ENCODE measurements at places on chromosomes 7 and 10.

DNA sequence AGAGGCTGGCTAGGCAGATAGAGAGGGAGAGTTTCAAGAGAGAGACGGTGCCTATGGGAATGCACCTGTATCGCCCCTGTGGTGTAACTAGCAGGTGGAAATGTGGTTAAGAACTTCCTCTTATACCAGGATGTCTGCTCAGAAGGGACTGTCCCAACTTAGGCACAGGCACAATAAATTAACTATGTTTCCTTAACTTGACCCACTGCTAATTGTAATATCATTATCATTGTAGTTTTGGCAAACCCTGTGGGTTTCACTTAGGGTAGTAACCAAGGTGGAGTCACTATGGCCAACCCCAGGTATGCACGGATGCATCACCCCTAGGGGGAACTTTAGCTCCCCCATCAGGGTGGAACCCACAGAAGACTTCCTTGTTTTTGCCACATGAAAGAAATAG lies 455.7 kb downstream of the DGKB start:
- DNase-seq: peak; percentile 7

DNA sequence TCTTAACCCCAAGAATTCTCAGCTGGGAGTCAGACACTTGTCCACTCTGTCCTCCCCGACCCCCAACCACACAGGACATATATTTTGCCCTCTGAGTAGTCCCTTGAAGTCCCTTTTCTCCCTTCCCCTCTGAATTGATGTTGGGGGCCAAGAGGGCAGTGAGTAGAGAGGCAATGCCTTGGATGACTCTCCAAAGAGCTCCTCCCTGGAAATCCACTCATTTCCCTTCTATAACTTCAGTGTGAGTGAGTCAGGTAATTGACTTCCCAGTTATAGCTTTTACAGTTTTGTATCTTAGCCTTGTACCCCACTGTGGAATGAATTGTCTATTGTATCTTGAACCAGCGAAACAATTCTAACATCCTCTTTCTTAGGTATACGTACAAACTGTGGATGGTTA lies 9.2 kb upstream of the ODAD2 start:
- DNase-seq: no peak

GRCh38 chr10:97948822-97949221 lies 81.6 kb downstream of the CRTAC1 start:
- no peak for DNase-seq

DNA sequence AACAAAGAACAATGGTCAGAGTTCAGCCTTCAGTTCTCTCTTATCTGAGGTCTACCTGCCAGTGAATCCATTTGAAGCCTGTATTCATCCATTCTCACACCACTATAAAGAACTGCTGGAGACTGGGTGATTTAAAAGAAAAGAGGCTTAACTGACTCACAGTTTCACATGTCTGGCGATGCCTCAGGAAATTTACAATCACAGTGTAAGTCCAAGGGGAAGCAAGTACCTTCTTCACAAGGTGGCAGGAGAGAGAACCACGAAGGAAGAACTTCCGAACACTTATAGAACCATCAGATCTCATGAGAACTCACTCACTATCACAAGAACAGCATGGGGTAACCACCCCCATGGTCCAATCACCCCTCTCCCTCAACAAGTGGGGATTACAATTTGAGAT lies 33.0 kb upstream of the SLC25A13 start:
- DNase-seq: no peak

GRCh38 chr10:131816157-131816775 lies 84.5 kb upstream of the PPP2R2D start:
- DNase-seq: no peak

DNA sequence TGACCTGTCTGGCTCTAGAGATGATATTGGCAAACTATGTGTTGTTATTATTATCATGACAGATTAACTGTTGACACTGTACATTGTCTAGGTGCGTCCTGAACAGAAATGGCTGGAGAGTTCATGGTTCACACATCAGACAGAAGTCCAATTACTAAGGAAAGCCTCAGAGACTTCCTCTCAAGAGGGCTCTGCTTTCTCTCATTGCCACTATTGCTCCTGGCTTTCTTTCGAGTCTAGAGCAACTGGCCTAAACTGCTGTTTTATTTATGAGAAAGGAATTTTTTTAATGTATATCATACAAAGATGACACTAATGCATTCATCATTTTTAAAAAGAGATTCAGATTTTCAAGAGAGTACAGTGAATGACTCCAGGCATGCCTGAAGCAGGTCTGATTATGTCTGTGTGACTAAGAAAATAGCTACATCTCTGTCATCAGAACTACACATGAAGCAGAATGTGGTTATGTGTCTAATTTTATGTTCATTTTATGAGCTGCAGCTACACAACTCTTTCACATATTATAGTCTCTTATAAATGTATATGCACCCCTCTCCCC lies 30.4 kb downstream of the NRCAM start:
- no peak for DNase-seq

- no peak for DNase-seq
These were observed 135.0 kb downstream of the NT5C2 start for GRCh38 chr10:103058034-103058433.

GRCh38 chr10:123994417-123995081 lies 98.8 kb downstream of the CHST15 start:
- DNase-seq: peak; percentile 58

GRCh38 chr7:21944616-21945453 lies 864 bp downstream of the CDCA7L start:
- peak; percentile 39 for DNase-seq

DNA sequence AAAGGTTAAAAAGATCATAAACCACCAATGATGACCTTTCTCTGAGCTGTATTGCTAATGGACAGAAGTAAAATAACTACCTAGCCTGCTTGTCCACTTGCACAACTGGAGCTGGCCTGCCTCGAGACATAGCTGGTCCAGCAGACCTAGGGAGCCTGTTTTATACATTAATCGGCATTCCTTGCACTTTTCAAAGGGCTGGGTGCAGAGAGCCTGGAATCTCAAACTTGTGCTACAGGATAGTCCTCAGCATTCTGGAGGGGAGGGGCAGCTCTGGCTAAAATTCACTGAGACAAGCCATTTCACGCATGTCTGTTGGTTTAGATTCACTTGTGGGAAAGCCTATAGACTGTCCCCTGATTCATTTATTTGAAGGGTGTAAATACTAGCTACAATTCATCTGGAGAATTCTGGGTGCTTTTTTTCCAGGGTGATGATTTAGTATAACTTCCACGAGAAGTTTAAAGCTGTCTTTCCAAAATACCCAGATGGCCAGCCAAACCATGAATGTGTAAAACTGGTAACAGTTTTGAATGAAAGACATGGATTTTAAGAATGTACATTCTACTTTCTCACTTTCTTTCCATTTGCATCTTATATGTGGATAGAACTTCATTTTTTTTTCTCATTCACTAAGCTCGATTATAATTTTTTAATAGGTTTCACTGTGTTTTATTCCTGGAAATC lies 389.4 kb downstream of the KCNMA1 start:
- DNase-seq: no peak

- no peak for DNase-seq
These were observed 125.7 kb upstream of the KCTD7 start for GRCh38 chr7:66503036-66503370.

GRCh38 chr10:11763501-11763861 lies 21.3 kb downstream of the ECHDC3 start:
- no peak for DNase-seq

DNA sequence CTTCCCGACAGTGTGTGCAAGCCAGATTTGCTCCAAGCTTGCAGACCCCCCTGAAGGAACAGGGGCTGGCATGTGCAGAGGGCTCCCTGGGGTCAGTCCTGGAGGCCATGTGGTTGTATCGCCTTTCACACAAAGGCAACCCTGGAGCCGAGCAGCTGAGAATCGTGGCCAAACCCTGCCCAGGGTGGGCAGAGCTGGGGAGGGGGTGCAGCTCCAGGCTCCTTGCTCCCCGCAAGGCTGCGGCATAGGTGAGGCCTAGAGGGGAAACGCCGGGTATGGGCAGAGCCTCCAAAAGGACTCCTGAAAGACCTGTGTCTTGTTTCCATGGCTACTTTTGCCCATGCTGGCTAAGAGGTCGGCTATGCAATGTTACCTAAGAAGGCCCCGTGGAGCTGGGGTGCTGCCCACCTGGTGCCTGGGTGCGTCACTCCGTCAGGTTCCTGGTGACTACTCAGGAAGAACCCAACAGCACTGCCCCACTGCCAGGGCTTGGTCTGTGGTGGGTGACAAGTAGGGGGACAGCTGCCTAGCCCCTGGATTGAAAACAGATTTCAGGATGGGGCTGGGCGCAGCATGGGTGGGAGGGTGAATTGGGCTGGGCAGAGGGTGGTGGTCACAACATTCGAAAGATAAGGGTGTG lies 171.0 kb upstream of the SHH start:
- no peak for DNase-seq

GRCh38 chr10:72328829-72329204 lies 25.9 kb downstream of the DNAJB12 start:
- no peak for DNase-seq

DNA sequence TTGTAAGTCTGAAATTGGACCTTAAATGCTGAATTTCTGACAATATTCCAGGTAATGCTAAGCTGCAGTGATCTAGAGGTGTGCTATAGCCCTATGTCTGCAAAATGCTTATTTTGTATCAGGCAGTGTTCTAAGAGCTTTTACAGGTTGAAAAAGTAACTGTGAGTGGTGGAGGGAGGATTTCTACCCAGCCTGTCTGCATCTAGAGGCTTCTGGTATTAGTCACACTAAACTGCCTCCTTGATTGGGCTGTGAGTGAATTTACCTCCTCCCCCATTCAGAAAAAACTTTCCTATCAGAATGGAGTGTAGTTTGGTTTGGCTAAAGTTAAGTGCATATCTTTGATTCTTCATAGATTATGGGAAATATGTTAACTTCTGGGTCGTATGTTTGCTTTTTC lies 56.8 kb downstream of the BBS9 start:
- no peak for DNase-seq

DNA sequence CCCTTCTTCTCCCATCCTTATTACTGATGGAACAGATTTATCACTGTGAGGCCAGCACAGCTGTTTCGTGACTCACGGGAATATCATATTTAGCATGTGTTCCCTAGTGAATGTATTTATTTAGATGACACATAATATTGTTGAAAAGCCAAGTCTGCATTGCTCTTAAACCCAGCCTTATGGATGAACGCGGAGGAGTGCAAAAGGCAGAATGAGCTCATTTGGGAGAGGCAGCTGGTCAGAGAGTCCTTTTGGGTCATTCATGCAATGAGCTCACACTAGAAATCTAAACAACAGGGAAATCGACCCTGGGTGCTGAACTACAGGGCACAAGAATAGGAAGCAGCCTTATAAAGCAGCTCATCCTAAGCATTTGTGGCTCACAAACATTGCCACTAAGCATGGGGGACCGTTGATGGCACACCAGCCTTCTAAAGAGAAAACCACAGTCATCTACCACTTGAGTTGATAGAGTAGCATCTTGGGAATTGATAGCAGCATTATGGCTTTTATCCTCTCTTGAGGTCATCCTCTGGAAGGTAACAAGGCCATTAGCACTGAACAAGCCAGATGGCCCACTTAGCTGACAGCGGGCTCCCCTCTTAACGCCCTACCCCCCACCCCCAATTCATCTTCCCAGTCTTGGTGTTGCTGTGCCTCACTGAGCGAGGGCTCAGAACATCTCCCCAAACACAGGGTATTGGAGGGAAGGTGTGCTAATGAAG lies 32.9 kb upstream of the SDK1 start:
- DNase-seq: no peak

- no peak for DNase-seq
These were observed 13.4 kb downstream of the PRKAG2 start for GRCh38 chr7:151863386-151864079.
